Amniotic epithelial cell (primary cell): ENCODE measurements at places on chromosomes 13 and 19.

GRCh38 chr19:41546386-41546789 is 29.6 kb upstream of the CEACAM21 start:
- DNase-seq, result no peak

- DNase-seq, result no peak
Observed at GRCh38 chr13:75639454-75639853, 3.3 kb downstream of the LMO7 start.

DNA sequence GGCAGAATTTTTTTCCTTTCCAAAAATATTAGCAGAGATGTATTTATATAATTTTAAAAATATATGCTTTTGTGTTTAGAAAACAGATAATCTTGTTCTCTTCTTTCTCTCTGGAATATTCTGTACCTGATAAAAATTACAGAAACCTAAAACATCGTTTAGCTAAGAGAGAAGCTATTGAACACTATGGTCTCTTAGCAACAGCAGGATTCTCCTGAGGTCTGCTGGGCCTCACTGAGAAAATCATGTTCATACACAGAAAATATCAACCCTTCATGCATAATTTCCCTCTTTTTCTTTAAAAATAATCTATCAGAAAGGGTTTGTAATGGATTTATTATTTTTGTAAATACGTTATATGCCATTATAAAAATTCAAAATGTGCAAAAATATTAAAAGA is 242.2 kb downstream of the DCLK1 start:
- no peak for DNase-seq

DNA sequence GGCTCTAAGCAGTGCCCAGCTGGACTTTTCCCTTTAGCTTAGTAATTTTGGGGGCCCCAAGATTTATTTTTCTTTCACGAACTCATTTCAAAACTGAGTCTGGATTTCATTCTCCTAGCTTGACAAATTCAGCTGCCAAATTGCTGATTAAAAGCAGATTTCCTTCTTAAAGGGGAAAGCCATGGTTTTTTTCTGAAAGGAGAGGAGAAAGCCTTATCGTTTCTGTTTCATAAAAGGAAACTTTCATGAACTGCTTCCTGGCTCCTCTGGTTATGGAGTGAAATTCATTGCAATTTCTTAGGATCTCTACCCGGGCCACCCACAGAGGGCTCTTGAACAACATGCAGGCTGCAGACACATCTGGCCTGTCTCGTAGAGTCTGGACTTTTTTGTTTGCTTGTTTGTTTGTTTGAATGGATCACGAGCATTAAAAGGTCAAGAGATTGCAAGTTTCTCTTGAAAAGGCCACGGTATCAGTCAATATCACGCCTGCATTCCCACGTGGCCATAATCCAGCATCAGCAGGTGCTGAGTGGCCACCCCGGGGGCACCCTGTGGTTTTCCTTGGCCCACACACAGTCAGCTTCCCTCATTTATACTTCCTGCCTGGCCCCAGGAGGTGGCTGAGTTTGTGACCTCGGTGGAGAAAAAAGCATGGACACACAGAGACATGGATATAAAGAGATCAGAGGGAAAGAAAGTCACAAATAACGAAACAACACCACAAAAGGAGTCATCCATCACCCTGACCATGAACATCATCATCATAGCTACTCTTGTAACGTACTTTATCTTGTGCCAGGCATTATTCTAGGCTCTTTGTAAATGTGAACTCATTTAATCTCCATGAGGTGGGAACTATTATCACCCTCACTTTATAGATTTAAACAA is 10.5 kb upstream of the KLK4 start:
- no peak for DNase-seq

DNA sequence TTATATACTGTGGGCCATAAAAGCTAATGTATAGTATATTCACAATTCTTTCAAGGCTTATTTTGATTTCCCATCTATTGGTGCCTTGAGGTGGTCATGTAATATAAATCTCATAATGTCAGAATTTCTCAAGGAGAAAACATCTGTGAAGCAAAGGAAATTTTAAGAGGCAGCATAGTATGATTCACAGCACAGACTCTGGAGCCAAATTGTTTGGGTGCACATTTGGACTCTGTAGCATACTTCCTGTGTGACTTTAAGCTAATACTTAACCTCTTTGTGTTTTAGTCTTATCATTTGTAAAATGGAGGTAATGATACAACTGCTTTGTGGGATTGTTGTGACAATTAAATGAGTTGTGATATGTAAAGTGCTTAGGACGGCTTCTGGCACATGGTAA is 67.6 kb downstream of the PIBF1 start:
- no peak for DNase-seq

DNA sequence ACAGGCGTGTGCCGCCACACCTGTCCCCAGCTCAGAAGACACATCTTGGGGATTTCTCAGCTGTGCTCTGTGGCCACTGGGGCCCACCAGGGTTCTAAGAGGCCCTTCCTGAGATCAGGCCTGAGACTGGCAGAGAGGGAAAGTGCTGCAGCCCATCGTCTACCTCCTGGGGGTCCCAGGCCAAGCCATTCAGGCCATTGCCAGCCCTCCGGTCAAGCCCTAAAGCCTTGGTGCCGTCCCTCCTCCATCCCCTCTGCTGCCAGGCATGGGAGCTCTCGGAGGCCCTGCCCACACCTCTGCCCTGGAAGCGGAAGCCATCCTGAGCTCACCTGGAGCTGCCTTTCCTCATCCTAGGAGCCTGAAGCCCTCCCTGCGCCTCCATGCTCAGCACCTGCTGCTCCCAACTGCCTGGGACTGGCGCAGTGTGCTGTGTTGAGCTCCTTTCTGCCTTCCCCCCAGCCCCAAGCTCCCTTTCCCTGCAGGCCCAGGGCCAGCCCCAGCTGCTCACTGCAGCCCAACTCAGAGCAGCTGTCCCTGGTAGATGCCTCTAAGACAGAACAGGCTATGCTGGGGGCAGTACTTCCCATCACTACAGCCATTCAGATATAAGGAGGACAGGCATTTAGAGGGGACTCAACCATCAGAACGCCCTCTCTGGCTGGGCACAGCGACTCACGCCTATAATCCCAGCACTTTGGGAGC is 2.9 kb downstream of the SLC7A9 start:
- DNase-seq, result no peak

GRCh38 chr19:45100846-45101252 is 7.9 kb downstream of the PPP1R37 start:
- peak; percentile 9 for DNase-seq

- no peak for DNase-seq
Observed at GRCh38 chr13:111431206-111431605, 110.8 kb downstream of the TEX29 start.

GRCh38 chr19:33795370-33796163 is 1.1 kb upstream of the KCTD15 start:
- DNase-seq, result peak; percentile 74

DNA sequence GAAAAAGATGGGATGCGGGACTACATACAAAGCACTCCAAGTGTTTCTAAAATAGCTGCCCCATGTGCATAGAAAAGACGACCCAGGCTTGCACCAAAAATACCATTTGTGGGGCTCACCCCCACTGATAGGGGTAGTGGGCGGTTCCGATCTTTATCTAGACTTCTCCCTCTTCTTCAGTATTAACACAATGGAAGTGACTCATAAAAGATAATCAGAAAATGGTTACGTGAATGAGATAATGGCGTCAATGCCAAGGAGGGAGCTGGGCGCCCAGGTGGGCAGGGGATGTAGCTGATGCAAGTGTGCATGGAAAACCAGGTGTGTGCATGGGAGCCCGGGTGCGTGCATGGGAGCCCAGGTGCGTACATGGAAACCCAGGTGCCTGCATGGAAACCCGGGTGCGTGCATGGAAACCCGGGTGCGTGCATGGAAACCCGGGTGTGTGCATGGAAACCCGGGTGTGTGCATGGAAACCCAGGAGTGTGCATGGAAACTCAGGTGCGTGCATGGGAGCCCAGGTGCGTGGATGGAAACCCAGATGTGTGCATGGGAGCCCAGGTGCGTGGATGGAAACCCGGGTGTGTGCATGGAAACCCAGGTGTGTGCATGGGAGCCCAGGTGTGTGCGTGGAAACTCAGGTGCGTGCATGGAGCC is 32.7 kb downstream of the LAMP1 start:
- DNase-seq, result no peak

DNA sequence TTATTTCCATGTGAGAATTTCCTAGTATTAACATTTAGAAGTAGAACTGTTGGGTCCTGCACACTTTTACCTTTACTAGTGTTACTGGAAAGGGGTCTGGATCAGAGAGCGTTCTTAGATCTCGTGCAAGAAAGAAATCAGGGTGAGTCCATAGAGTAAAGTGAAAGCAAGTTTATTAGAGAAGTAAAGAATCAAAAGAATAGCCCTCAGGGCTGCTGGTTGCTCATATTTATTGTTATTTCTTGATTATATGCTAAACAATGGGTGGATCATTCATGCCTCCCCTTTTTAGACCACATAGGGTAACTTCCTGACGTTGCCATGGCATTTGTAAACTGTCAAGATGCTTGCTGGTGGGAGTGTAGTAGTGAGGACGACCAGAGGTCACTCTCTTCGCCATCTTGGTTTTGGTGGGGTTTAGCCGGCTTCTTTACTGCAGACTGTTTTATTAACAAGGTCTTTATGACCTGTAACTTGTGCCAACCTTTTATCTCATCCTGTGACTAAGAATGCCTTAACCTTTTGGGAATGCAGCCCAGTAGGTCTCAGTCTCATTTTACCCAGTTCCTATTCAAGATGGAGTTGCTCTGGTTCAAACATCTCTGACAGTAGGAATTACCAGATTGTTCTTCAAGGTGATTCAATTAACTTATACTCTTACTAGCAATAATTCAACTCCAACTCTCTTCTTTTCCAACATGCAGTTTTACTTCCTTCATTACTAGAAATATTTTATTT is 27.4 kb downstream of the NDFIP2 start:
- no peak for DNase-seq

DNA sequence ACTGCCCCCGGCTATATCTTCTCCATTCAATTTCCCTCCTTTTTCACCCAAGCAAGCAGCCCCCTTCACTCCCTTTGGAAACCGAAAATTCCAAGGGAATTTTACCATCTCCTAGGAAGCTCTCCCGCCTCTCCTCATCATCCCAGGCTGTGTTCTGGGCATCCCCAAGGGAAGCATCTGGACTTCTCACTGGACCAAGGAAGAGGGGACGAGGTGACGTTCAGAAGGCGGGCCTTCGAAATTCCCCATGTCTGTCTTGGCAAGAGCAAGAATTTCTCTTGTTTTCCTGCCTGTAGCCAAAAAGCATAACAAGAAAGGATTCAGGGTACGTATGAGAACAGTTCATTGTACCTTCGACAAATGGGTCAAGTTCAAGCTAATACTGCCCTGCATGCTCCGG is 6.1 kb downstream of the TPRX2 start:
- DNase-seq, result no peak

- no peak for DNase-seq
Observed at GRCh38 chr13:21463424-21463823, 4.3 kb upstream of the ZDHHC20 start.

DNA sequence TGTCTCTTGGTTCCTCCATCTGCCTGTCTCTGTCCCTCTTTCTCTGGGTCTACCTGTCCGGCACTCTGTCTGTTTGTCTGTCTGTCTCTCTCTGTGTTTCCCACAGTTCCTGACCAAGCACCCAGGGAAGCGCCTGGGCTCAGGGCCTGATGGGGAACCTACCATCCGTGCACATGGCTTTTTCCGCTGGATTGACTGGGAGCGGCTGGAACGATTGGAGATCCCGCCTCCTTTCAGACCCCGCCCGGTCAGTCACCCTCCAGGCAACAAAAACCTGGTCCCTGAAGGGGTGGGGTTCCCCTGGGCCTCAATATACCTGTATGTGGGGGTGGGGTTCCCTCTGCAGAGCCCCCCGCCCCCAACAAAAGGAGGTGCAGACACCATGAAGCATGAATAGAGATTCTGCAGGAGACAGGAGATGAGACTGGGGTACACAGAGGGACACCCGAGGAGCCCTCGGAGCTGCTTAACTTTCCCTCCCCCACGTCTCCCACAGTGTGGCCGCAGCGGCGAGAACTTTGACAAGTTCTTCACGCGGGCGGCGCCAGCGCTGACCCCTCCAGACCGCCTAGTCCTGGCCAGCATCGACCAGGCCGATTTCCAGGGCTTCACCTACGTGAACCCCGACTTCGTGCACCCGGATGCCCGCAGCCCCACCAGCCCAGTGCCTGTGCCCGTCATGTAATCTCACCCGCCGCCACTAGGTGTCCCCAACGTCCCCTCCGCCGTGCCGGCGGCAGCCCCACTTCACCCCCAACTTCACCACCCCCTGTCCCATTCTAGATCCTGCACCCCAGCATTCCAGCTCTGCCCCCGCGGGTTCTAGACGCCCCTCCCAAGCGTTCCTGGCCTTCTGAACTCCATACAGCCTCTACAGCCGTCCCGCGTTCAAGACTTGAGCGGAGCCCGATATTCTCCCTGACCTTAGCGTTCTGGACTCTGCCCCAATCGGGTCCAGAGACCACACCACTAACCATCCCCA is 2.6 kb upstream of the CACNG7 start:
- DNase-seq, result no peak

- DNase-seq, result peak; percentile 22
Observed at GRCh38 chr19:49340069-49340864, 5.1 kb downstream of the CD37 start.

DNA sequence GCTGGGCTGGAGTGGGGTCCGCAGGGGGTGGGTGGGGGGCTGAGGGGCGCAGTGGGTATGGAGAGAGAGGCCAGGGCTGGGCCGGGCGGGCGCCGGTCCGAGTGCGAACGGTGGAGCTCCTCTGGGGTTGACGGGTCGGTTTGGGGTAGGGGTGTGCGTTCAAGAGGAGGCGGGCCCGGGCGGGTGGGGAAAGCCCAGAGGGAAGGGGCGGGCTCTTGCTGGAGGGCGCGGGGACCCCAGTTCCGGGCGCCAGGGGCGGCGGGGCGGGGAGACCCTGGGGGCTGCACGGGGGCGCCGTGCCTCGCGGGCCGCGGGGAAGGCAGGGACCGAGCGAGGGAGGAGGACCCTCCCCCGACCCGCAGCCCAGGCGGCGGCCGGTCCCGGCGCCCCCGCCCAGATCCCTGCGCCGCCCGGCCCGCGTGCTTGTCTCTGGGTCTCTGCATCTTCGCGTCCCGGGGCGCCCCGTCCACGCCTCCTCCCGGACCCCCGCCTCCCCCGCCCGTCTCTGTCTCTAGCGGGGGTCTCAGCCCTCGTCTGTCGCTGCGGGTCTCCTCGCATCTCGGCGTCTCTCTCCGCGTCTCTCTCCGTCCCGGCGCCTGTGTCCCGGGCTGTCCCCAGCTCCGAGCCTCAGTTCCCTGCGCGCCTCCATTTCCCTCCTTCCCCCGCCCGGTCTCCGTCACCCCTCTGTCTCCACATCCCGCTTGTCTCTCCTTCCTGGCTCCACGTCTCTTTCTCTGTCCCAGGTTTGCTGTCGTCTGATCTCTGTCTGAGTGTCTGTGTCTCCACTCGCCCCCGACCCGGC is 8.3 kb upstream of the SHISA7 start:
- DNase-seq, result no peak
